ENCODE measurements at places on chromosomes 5 and 9.

DNA sequence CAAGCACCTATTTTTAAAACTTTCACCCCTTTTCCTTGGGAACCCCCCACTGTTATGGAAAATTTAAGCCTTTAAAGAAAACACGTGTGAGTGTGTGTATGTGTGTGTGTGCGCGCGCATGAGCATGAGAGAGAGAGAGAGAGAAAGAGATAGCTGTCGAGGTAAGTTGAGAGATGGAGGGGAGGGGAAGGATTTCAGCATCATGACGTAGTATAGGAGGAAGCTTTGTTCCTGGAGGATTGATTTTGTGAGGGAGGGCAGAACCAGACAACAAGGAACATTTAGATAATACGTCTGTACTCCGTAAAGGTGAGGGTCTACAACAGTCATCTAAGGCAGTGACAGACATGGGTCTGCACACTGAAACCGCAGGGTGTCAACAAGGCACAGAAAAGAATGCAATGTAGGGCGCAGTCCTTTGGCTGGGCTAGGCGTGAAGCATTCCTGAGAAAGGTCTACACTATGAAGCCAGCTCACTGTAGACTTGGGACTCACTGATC is 227.7 kb downstream of the SMARCA2 start:
- no peak for DNase-seq

- no peak for DNase-seq
Measured at GRCh38 chr9:79007701-79008483, 563.9 kb upstream of the TLE4 start.

DNA sequence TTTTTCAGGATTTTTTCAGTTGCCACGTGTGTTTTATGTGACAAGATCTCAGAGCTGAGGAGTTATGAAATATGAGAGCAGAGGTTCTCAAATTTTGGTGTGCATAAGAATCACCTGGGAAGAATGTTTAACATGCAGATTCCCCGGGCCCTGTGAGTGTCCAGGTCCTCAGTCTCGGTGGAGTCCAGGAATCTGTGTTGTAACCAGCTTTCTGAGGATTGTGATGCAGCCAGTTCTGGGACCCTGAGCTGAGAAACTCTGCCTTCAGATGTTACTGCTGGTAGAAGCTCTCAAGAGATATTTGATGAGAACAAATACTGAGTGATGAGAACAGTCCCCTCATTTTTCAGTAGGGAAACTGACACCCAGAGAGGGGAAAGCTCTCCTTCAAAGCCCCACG is 102.8 kb upstream of the SAP30L start:
- no peak for DNase-seq

GRCh38 chr9:90926936-90927335 is 125.3 kb downstream of the SYK start:
- DNase-seq, result no peak

GRCh38 chr5:164652276-164652660 is 1146.8 kb downstream of the MAT2B start:
- DNase-seq, result no peak

- no peak for DNase-seq
Measured at GRCh38 chr9:13175732-13176131, 103.8 kb downstream of the MPDZ start.

DNA sequence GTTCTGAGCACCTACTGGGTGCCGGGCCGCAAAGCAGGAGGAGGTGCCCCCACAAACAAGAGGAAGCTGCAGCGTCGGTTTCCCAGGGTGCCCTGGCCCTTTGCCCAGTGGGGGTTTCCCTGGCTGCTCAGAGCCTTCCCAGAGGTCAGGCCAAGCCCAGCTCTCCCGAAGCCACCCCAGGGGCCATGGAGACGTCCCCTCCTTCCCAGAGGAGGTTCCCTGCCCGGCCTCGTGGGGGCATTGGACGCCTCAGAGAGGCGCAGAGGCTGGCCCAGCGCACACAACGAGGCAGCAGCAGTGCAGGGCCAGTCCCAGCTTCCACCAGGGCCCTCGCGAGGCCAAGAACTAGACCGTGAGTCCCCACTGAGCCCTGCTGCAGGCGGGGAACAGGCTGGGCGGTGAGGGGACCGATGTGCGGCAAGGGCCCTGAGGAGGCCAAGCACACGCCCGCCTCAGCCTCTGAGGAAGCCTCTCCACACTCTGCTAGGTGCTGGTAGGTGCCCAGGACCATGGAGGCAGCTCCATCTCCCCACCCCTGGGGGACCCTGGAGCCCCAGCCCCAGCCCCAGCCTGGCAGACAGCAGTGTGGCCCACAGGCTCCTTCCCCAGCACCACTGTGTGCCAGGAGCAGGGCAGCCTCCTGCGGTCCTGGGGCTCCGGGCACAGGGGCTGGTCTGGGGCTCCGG is 7.0 kb downstream of the DIPK1B start:
- DNase-seq, result no peak
